Right ventricle myocardium inferior (tissue), 1 donor: ENCODE measurements at places on chromosomes 7 and 10.

- no peak for DNase-seq
Observed at GRCh38 chr7:95429241-95429990, 5.4 kb downstream of the PON2 start.

GRCh38 chr7:101635484-101635883 is 6.4 kb upstream of the MYL10 start:
- DNase-seq = no peak

DNA sequence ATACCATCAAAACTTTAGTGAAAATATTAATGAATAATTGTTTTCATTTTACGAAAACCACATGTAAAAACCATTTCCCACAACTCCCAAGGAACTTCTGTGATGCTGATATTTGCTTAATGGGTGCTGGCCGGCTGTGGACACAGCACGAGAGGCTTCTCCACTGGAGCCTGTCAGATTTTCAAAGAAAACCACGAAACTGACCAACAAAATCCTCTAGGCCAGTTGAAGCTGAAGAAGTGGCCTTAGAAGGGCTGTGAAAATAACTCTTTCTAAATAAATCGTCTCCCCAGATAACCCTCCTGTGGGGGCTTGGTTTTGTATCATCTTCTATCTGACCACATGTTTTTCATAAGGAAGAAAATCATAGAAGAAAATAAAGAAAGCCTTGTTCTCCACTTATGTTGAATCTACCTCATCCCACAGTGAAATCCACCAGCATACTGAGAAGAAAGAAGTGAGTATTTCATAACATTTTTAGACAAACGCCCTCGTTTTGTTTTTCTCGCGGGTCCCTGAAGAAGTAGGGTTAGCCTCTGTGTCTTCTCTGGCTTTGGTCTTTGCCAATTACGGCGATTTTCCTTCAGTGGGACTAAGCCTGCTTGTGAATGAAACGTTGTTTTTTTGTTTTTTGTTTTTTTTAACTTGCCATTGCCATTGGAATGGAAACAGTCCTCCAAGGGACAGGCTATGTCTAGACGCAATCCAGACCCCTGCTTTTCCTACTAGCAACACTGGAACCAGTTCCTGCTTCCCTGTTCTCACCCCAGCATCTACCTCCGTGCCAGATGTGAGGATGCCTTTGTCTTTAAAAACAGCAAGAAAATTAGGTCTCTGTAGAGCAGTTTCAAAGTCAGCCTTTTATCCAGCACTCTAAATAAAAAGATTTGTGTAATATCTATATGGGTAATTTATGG is 123.9 kb downstream of the ADAM12 start:
- DNase-seq = no peak

- DNase-seq = no peak
Observed at GRCh38 chr7:124032369-124033094, at the start of gene TMEM229A. TSS of gene TMEM229A (minus strand) at chr7:124033067. CDS start at chr7:124033003, 64 bp downstream.

GRCh38 chr7:98862203-98862602 is 7.6 kb downstream of the TMEM130 start:
- no peak for DNase-seq

DNA sequence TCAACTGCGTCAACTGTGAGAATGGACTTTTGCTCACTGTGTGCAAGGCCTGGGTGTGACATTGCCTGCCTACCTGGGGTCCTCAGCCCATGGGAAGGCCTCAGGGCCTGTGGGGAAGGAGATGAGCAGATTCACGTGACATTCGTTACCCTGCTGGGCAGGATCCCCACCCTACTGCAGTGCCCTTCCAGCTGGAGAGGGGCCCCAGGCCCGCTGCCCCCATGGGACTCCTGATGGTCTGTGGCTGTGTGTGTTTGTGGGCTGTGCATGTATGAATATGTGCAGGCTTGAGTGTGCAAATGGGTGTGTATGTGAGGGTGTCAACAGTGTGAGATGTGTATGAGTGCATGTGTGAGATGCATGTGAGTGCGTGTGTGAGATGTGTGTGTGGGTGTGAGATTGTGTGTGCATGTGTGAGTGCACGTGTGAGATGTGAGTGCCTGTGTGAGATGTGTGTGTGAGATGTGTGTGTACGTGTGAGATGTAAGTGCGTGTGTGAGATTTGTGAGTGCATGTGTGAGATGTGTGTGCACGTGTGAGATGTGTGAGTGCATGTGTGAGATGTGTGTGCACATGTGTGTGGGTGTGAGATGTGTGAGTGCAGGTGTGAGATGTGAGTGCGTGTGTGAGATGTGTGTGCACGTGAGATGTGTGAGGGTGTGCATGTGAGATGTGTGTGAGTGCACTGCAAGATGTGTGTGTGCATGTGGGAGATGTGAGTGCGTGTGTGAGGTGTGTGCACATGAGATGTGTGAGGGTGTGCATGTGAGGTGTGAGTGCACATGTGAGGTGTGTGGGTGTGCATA is 29.7 kb downstream of the PPIF start:
- DNase-seq = no peak

DNA sequence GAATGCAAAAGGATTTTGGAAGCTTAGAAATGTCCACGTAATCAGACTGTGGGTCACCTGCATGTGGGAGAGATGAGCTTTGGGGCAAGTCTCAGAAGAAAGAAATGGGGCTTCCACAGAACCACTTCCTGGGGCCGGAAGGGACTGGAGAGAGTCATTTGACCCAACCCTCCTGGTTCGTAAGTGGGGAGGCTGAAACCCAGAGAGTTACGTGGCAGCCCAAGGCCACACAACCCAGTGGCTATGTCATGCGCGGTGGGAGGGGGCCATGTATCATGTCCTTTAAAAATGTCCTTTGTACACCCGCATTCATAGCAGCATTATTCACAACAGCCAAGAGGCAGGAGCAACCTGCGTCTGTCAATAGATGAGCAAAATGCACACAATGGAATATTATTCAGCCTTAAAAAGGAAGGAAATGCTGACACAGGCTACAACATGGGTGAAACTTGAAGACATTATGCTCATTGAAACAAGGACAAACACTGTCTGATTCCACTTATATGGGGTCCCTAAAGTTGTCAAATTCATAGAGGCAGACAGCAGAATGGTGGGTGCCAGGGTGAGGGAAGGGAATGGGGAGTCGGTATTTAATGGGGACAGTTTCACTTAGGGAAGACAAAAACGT is 15.1 kb downstream of the CAMK2B start:
- DNase-seq = no peak

DNA sequence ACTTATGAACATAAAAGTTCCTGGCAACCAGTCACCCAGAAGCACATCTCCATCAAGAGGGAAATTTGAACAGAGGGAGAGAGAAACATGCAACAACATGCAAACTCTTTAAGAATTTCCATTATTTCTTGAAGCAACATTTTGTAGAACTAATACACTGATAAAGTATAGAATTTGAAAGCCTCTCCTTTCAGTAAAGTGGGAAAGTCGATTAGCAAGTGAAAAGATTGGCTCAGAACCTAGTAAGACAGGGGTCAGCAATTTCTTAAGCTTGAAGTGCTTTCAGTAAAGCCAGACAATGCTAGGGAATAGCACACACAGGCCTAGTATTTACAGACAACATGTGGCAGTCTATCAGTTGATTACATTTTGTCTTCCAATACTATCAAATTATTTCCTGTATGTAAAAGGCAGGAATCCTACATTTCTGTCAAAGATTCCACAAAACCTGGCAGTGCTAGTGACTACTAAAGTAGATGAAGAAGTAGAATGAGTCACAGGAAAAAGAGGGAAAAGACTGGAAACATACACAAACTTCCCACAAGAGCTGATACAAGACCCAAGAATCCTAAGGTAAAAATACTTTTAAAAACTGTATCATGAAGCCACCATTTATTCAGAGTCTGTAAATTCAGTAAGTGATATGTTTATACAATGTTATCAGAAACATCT is 25.2 kb downstream of the DNAJC1 start:
- DNase-seq = no peak

DNA sequence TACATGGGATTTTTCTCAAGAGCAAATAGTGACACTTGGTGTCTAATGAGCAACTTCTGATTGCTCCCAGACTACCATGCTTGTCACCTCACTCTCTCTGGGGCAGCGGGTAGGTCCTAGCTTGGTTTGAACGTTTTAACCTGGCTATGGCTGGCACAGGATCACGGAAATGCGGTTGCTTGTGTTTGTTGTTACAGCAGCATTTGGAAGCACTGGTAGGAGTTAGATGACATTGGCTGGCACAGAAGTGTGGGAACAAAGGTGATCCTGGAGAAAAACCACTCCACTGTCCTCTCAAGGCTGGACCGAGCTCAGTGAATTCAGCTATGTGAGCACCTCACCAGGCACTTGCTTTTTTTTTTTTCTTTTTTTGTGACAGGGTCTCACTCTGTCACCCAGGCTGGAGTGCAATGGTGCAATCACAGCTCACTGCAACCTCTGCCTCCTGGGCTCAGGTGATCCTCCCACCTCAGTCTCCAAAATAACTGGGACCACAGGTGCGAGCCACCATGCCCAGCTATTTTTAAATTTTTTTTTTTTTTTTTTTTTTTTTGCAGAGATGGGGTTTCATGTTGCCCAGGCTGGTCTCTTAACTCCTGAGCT is 3.5 kb upstream of the PFKFB3 start:
- DNase-seq = no peak

DNA sequence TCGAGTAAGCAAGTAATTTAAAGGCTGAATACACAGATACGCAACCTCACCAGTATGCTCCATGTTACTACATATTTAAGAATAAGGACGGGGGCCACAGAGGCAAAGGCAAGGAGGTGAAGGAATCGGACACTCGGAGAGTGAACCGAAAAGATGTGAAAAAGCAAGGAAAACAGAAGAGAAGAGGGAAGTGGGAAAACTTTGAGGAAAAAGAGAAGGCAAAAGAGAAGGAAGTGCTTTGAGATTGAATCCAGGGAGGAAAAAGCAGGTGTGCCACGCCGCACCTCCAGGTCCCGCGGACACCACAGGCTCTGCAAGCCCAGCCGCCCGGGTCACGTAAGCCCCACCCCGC is 367 bp upstream of the AVL9 start:
- no peak for DNase-seq

DNA sequence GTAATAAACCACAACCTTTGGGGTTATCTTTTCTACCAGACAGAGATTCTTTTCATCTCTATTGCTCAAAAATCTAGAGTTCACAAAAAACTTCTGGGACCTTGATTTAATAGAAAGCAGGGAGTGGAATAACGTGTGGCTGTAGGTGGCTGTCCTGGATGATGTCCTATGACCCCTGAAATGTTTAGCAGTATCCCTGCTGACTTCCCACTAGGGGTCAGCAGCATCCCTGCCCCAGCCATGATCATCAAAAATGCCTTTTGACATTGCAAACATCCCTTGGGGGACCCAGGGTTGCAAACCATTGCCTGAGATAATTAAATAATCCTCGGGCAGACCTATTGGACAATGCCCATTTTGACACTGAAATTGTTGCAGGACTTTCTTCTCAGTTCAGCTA is 177.1 kb downstream of the USP6NL start:
- DNase-seq = no peak
